Astrocyte (in vitro differentiated cells and primary cell): ENCODE measurements at places on chromosomes 1 and 21.
A peak's percentile ranks its signal among the peaks of the same experiment; 100 is the strongest.

GRCh38 chr1:117512728-117513321 is 93.0 kb upstream of the TENT5C start:
- no peak overlapping the region for H3K4me3 ChIP-seq
- no peaks in the 10 kb centered on the region for H3K4me1 ChIP-seq
- no peak for DNase-seq
- H3K36me3 ChIP-seq, result no peaks in the 10 kb centered on the region
- no peaks in the 10 kb centered on the region for H3K27me3 ChIP-seq

DNA sequence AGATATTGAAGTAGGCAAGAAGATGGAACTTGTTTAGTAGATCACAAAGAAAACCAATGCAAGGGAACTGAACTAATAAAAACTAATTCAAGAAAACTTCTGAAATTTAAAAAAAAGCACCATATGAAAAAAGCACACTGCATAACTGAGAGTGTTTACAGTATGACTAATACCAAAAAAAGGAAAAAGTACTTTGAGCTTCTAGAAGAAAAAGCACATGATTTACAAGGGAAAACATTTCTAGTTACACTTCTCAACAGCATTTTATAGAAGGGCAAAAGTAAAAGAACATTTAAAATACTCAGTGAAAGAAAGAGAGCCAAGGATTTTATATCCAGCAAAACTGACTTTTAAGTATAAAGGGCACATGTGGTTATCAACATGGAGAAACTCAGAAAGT is 233.6 kb downstream of the RPS6KC1 start:
- peak overlapping the region; percentile 10 for H3K27ac ChIP-seq
- peak; percentile 57 for DNase-seq
- H3K27me3 ChIP-seq, result no peaks in the 10 kb centered on the region
- no peak overlapping the region for H3K4me3 ChIP-seq
- H3K4me1 ChIP-seq, result peaks cover 3% of the 10 kb centered on the region
- no peaks in the 10 kb centered on the region for H3K36me3 ChIP-seq

DNA sequence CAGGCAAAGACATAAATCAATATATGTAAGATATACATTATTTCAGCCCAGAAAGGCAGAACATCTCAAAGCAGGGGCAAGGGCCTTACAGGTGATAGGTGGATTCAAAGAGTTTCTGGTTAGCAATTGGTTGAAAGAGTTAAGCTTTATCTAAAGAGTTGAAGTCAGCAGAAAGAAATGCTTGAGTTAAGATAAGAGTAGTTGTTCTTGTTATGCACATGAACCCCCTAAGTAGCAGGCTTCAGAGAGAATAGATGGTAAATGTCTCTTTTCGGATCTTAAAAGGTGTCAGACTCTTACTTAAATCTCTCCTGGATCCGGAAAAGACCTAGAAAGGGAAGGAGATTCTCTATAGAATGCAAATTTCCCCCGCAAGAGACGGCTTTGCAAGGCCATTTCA is 8.3 kb upstream of the ZBTB40 start:
- DNase-seq, result no peak
- H3K36me3 ChIP-seq, result no peaks in the 10 kb centered on the region
- H3K27me3 ChIP-seq, result no peaks in the 10 kb centered on the region
- H3K27ac ChIP-seq, result no peak overlapping the region
- H3K4me3 ChIP-seq, result no peak overlapping the region

GRCh38 chr1:40897513-40897912 is 35.4 kb upstream of the CITED4 start:
- H3K36me3 ChIP-seq, result no peaks in the 10 kb centered on the region
- H3K4me1 ChIP-seq, result peaks cover 26% of the 10 kb centered on the region
- no peak overlapping the region for H3K4me3 ChIP-seq

DNA sequence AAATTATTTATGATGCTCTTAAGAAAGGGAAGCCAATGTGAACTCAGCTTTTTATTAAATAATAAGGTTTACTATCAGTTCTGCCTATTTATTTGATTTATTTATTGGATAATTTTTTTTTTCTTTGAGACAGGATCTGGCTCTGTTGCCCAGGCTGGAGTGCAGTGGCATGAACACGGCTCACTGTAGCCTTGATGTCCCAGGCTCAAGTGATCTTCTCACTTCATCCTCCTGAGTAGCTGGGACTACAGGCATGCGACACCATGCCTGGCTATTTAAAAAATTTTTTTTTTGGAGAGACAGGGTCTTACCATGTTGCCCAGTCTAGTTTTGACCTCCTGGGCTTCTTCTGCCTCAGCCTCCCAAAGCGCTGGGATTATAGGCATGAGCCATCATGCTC is 21.0 kb upstream of the DNAJC28 start:
- no peaks in the 10 kb centered on the region for H3K27me3 ChIP-seq
- no peak overlapping the region for H3K27ac ChIP-seq
- H3K4me1 ChIP-seq, result no peaks in the 10 kb centered on the region
- no peak for DNase-seq

DNA sequence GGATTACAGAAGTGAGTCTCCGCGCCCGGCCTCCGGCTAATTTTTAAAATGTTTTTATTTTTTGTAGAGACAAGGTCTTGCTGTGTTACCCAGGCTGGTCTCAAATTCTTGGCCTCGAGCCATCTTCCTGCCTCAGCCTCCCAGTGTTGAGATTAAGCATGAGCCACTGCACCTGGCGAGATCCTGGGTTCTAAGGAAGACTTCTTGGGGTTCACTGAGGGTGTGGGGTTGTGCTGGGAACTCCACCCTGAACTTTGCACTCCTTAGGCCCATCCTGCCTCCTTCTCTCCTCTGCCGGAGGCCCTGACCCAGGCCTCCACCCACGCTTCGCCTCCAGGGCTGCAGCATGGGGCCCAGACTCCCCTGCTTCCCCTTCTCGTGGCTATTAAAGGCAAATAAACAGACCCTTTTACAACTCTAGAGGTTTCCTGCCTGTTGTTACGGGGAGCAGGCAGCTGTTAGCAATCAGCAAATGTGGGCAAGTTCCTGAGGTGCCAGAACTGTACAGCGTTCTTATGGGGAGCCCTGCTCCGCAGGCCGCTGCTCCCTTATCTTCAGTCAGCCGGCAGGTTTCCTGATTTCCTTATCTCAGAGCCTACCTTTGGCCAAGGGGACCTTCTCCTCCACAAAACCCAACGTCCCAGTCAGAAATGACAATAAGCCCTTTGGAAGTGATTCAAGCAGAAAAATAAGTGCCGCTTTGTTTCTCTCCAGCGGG is 41.0 kb upstream of the LIN9 start:
- peaks cover 3% of the 10 kb centered on the region for H3K4me1 ChIP-seq
- no peaks in the 10 kb centered on the region for H3K36me3 ChIP-seq
- H3K27ac ChIP-seq, result no peak overlapping the region
- no peak for DNase-seq
- H3K27me3 ChIP-seq, result no peaks in the 10 kb centered on the region

DNA sequence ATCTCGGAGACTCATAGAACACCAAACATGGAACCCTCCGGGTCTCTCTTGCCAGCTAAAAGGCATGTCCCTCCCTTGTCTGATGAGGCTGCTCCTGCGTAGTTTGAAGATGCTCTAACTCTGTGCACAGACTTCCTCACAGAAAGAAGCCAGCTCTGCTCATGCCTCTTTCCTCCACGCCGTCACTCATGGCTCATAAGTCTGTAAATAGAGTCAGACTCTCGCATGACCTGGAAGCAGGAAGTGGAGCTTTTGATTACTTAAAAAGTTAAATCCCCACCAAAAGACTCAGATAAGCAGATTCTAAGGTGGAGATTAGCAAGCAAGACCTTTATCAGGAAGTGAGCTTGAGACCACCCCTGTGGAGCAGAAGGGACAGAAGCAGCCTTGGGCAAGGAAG is 171.6 kb downstream of the TRIM33 start:
- no peak overlapping the region for H3K4me3 ChIP-seq
- H3K27me3 ChIP-seq, result no peaks in the 10 kb centered on the region
- H3K27ac ChIP-seq, result no peak overlapping the region
- no peaks in the 10 kb centered on the region for H3K36me3 ChIP-seq

- DNase-seq, result no peak
- no peaks in the 10 kb centered on the region for H3K27me3 ChIP-seq
- H3K36me3 ChIP-seq, result peaks cover 21% of the 10 kb centered on the region
- no peaks in the 10 kb centered on the region for H3K4me1 ChIP-seq
- no peak overlapping the region for H3K4me3 ChIP-seq
- no peak overlapping the region for H3K27ac ChIP-seq
Measured at GRCh38 chr1:169848456-169848855, 45.2 kb downstream of the SCYL3 start.

DNA sequence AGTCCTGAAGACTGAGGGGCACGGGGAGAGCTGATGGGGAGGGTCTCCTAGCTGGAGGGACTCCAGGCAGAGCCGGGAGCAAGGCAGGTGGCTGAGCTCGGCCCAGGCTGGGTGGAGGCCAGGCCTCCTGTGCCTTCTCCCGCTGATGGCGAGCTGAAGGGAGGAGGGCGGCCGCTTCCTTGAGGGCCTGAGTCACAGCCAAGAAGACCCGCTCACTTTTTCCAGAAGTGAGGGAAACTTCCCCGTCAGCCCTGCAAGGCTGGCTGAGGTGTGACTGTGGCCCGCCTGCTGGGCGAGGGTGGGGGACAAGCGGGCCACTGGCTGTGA is 1.7 kb upstream of the VWA1 start:
- no peaks in the 10 kb centered on the region for H3K36me3 ChIP-seq
- H3K27ac ChIP-seq, result no peak overlapping the region

GRCh38 chr21:45465611-45466329 is 60.8 kb downstream of the COL18A1 start:
- H3K4me1 ChIP-seq, result peaks cover 18% of the 10 kb centered on the region
- H3K27me3 ChIP-seq, result no peaks in the 10 kb centered on the region
- no peak overlapping the region for H3K4me3 ChIP-seq
- peaks cover 3% of the 10 kb centered on the region for H3K36me3 ChIP-seq
- no peak for DNase-seq

- no peak for DNase-seq
- no peak overlapping the region for H3K27ac ChIP-seq
- H3K4me1 ChIP-seq, result no peaks in the 10 kb centered on the region
- no peak overlapping the region for H3K4me3 ChIP-seq
Measured at GRCh38 chr21:27467366-27467765, 500.5 kb upstream of the ADAMTS5 start.

DNA sequence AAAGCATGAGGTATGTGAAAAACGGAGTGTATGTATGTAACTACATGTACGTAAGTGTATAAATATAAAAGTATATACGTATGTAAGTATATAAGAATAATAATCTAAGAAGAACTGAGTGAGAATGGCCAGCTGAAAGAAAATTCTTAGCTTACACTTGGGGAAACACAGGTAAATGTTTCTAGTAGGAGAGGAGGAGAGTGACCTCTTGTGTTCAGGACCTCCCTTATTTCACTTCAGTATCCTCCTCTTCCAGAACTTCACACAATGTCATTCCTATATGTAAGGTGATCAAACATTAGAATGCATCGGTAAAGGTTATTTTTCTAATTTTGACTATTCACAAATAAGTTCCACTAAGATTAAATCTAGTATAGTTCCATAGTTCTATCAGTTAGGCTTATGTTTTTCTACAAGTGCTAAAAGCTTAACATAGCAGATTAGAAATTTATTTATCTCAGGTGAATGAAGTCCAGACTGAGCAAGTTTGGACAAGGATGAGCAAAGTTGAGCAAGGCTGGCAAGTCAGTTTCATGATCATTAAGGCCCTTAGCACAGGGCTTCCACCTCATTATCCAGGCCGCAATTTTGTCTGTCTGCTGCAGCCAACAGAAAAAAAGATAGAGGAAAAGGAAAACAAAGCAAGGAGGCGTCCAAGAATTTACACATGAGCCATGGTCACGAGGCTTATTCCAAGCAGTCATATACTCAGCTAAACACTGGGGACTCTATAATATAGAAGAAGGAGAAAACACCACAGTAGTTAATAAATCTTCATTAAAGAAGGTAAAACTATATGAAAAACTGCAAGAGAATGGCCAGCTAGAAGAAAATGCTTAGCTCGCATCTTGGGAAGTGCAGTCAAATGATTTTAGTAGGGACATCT is 7.1 kb upstream of the MROH9 start:
- H3K36me3 ChIP-seq, result no peaks in the 10 kb centered on the region
- DNase-seq, result peak; percentile 2
- H3K4me3 ChIP-seq, result no peak overlapping the region
- H3K27me3 ChIP-seq, result no peaks in the 10 kb centered on the region

DNA sequence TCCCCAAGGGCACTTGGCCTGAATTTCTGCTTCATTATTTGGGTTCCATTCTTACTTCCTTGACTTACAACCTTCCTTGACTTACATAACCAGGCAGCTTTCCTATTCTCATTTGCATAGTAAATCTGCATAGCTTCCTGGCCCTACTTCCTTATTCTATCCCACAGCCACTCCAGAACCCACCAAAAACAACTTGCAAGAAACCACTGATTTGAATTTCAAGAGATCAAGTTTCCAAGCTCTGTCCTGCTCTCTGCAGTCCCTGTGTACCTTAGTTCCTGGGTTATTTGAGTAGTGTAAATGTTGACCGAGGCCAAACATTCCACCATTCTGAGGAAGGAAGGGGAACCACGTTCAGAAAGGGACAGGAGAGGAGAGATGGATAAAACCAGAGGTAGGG is 603.3 kb downstream of the PTPRC start:
- H3K36me3 ChIP-seq, result no peaks in the 10 kb centered on the region
- H3K27ac ChIP-seq, result no peak overlapping the region
- H3K4me1 ChIP-seq, result no peaks in the 10 kb centered on the region
- no peak overlapping the region for H3K4me3 ChIP-seq
- no peaks in the 10 kb centered on the region for H3K27me3 ChIP-seq
- no peak for DNase-seq

DNA sequence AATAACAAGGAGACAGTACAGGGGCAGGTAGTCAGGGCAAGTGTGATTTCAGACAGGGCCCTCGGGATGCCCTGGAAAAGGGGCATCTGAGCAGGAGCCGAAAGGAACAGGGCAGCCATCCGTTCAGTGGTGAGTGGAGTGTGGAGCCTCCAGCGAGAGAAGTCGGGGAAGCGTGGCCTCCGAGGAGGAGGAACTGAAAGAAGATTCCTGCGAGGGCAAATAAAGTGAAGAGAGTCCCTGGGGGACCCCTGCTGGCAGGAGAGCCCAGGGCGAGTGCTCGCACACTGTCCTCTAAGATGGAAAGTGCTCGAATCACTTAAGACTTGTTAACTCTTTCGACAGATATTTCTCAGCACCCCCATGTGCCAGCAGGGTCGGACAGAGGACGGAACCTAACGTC is 3.5 kb upstream of the UTS2 start:
- H3K4me3 ChIP-seq, result no peak overlapping the region
- DNase-seq, result no peak
- no peak overlapping the region for H3K27ac ChIP-seq
- H3K27me3 ChIP-seq, result no peaks in the 10 kb centered on the region
- no peaks in the 10 kb centered on the region for H3K36me3 ChIP-seq

- no peaks in the 10 kb centered on the region for H3K36me3 ChIP-seq
- H3K27me3 ChIP-seq, result no peaks in the 10 kb centered on the region
- H3K27ac ChIP-seq, result peak overlapping the region; percentile 89
- H3K4me1 ChIP-seq, result peaks cover 52% of the 10 kb centered on the region
- H3K4me3 ChIP-seq, result peak overlapping the region; percentile 87
Measured at GRCh38 chr1:39105061-39105840, 79.1 kb downstream of the NDUFS5 start.

- H3K36me3 ChIP-seq, result no peaks in the 10 kb centered on the region
- H3K27me3 ChIP-seq, result peaks cover 42% of the 10 kb centered on the region
- peak; percentile 39 for DNase-seq
- H3K4me1 ChIP-seq, result no peaks in the 10 kb centered on the region
- H3K27ac ChIP-seq, result no peak overlapping the region
- H3K4me3 ChIP-seq, result no peak overlapping the region
Measured at GRCh38 chr1:25642574-25643108, 26.1 kb downstream of the MAN1C1 start.
